ENCODE measurements at places on chromosomes 2 and 18.

DNA sequence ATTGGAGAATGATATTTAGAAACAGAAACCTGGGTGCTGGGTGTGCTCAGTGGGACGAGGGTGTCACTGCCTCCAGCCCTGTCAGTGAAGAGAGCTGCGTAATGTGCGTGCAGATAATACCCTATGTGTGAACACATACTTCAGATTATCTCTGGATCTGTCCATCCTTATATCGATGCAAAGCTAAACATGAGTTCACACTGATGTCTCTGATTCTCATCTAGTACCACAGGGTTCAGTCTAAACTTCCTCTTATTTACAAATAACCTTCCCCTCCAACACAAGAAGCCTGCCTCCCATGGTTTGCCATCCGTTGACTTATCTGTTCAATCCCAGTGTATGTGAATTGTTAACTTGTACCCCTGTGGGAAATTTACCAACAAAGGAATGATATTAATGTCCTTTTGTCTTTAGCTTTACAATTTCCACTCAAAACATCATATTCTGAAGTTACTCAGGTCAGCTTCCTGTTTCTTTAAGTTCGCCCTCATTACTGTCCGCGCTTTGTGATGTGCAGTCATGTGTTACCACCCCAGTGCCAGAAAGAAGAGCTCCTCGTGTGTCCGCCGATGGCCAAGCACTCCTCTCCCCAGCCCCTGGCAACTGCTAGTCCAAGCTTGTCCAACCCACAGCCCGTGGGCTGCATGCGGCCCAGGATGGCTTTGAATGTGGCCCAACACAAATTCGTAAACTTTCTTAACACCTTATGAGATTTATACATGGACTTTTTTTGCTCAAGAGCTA, 108.2 kb downstream of the RTP5 start:
- DNase-seq, result no peak

- DNase-seq, result no peak
Measured at GRCh38 chr2:131143803-131144202, 38.7 kb downstream of the PLEKHB2 start.

GRCh38 chr2:105179469-105180372, 61.8 kb upstream of the GPR45 start:
- DNase-seq, result no peak

- DNase-seq, result no peak
Measured at GRCh38 chr2:63186331-63186730, 135.7 kb downstream of the OTX1 start.

DNA sequence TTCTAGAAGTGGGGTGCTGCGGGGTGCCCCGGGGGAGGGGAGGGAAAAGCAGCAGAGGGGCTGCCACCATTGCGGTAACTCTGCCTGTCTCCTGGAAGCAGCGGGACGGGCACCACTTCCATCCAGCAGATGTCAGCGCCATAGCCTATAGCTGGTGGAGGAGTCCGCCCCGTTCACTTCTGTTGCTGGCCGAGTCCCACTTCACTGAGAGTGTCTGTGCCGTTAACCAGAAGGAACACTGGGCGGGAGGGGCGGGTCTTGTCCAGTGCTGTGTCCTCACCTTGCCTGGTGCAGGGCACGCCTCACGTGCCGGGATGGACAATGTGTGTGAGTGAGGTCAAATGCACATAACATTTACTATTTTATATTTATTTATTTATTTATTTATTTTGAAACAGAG, 19.3 kb upstream of the ODC1 start:
- DNase-seq, result no peak

DNA sequence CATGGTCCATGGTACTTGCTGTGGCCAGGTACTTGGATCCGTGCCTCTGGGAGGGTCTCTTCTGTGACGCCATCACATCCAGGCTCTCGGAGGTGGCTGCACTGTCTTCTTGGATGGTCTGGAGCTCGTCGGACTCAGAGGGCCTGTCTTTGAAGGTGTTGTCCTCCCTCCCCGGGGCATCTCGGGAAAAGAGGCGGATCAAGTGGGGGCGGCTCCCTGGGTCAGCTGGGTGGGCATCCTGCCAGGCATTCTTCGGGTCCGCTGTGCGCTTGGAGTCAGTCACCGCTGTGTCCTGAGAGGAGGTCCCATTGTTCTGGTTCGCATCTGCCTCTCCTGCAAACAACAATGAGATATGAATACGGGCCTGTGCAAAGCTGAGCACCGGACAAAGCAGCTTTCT, 115.6 kb downstream of the MBP start:
- DNase-seq, result no peak

DNA sequence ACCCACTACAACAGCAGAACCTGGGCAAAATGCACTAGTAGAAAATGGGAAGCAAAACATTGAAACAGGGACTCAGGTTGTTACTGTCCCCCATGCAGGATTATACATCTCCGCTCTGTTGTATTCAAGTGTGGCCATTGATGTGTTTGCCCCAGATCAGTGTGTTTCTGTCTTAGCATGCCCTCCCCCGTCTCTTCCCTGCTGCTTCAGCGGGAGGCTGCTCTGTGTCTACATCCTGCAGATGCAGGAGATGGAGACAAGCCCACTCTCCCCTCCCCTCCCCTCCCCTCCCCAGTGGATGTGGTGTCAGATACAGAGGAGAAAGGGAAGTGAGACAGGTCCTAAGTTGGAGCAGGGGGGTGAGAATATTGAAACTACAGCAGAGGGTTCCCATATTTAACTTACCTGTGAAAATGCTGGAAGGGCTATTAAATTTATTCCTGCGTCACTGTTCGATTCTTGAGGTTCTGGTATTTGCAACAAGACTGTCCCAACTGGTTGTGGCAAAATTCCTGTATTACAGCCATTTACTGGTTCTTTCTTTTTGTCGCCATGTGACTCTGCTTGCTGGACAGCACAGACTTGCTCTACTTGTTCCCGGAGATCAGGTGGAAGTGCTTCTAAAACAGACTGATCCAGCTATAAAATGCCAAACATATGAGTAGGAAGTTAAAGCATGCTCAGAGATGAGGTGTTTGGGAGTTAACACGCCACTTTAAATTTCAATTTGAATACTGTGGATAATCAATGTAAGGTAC, 67.0 kb downstream of the EIF5B start:
- DNase-seq, result no peak

DNA sequence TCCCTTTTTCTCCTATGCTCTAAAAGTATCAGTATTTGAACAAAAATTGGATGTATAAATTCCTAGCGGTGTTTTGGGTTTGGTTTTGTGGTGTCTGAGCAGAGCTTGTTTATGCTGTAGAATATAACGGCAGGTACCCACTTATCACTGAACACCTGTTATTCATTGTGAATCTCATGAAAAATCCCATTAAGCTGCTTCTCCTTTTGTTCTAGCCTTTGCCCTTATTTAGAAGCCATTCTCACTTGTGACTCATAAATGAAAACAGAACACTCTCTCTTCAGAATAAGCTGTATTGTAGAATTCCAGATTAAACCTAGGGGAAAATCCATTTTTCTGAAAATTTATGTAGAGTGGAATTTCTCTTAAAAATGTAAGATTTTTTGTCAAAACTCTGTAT, 104.0 kb downstream of the PRPF40A start:
- DNase-seq, result no peak

GRCh38 chr2:197378494-197379307, 56.1 kb downstream of the SF3B1 start:
- DNase-seq, result peak; percentile 73

GRCh38 chr2:121334581-121335293, 49.7 kb upstream of the TFCP2L1 start:
- no peak for DNase-seq

DNA sequence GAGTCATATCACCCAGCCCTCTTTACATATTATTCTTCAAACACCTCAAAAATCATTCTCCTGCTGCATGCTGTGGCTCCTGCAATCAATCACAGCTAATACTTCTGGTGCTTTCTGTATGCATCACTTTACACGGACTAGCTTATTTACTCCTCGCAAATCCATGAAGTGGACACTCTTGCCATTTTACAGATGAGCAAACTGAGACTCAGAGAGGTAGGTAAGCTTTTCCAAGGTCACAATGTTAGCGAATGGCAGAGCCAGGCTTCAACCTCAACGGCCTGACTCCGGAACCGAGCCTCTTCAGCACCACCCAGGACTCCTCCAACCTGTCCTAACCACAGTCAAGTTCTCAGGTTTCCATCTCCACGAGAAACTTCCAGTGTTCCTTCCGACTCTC, 36.8 kb downstream of the TCF4 start:
- no peak for DNase-seq

DNA sequence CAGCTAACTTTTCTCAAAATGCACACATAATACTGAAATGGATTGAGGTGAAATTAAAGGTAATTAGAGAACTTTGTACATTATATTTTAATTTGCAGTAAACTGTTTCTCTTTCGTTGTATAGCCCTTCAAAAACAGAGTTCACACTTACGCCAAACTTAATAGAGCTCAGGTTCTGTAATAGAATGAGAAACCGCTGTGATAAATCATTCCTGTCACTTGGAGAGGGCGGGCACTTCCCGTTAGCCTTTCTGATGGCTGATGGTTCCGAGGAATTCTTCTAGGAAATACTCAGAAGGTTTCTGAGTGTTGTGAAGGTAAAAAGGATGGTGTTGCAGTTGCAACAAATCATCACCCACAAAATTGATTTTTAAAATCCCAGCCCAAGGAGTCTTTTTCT, 155.8 kb upstream of the ALKAL2 start:
- DNase-seq, result no peak

DNA sequence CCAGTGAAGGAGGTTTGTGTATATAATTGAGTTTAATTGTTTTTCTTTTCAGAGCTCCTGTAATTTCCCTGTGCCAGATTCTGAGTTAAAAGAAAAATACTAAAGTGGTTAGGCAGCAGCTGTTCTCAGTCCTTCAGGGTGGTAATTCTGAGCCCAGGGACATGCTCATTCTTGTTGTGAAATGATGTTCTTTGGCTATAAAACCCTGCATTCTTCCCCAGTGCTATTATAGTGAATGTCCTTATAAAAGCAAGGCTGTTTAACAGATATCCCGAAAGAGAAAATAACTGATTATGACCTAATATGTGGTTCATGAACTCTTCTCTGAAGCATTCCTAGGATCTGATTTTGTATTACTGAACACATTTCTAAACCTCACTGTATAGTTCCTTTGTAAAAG, 34.0 kb downstream of the ADAM23 start:
- DNase-seq, result no peak

- DNase-seq, result no peak
Measured at GRCh38 chr2:121326628-121327027, 41.6 kb upstream of the TFCP2L1 start.

DNA sequence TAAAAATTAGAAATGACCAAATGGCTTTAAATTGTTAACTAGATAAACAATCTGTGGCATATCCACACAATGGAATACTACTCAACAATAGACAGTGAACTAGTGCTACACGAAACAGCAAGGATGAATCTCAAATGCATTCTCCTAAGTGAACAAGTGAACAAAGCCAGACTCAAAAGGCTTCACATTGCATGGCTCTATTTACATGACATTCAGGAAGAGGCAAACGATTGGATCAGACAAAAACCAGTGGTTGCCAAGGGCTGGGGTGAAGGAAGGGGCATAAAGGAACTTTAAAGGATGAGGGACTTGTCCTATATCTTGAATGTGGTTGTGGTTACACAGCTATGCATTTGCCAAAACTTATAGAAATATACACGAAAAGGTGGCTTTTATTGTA, 184.3 kb downstream of the RPIA start:
- no peak for DNase-seq

GRCh38 chr2:237533668-237534161, 32.7 kb upstream of the PRLH start:
- DNase-seq, result no peak
